EH (cell line): ENCODE measurements at places on chromosomes 12 and 14.

DNA sequence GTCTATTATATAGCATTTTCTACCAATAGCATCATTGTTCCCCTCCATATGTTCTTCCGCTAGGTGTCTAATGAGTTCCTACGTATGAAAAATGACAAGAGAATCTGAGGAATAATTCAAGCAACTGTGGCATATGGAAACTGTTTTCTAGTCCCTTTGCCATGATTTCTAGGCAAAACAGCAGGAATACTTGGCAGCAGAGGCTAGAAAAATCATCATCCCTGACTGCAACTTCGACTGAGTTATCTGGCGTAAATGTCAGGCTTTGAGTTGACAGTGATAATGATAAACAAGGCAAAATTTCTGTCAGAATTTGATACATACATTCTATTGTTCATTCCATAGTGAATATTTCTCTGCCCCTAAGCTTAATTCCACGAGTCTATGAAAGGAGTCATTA, 572.8 kb upstream of the USP15 start:
- DNase-seq = no peak

DNA sequence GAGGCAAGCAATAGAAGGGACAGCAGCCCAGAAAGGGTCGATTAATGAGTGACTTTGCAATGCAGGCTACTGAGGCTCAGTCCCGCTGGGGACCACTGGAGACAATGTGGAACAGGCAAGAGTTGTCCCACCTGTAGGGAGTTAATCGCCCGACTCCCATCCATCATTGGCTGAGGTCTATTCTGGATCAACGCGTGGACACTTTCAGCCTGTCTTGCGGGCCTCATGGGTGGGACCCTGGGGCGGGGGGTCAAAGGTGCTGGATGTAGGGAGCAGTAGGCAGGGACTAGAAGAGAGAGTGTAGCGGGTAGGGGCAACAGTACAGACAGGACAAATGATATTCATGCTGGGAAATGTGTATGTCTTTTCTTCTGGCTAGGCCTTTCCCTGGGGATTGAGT, 6.1 kb downstream of the IFI27L2 start:
- DNase-seq = no peak

DNA sequence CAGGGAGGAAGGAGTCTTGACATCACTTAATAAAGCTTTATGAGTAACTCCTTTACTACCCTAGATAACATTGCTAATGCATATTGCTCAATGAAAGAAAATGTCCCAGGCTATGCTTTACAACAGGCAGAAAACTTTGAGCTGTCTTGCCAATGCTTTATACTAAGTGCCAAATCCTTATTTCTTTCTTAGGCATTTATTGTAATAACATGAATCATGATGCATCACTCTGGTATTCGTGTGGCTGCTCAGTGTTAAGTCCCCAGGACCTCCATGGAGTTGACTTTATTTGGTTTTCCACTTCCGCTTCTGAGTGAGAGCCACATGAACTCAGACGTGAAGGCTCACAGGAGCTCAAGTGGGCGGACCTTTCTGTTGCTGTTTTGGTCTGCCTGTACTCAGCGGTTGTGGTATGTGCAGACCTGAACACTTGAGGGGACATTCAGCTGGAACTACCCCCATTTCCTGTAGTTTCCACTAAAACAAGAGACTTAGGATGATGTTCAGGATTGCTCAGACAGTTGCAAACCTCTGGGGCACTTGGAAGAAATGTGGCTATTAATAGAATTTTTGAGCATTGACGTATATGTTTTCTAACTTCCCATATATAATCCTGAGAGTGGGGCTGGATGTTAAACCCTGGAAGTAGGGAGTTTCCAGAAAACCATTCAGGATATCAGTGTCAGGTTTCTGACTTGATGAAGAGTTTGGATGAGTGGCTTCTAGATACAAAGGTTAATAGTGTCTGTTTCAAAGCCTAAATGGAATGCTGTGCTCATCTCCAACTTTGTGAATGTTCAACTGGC, 258.6 kb downstream of the MSRB3 start:
- peak; percentile 100 for DNase-seq

DNA sequence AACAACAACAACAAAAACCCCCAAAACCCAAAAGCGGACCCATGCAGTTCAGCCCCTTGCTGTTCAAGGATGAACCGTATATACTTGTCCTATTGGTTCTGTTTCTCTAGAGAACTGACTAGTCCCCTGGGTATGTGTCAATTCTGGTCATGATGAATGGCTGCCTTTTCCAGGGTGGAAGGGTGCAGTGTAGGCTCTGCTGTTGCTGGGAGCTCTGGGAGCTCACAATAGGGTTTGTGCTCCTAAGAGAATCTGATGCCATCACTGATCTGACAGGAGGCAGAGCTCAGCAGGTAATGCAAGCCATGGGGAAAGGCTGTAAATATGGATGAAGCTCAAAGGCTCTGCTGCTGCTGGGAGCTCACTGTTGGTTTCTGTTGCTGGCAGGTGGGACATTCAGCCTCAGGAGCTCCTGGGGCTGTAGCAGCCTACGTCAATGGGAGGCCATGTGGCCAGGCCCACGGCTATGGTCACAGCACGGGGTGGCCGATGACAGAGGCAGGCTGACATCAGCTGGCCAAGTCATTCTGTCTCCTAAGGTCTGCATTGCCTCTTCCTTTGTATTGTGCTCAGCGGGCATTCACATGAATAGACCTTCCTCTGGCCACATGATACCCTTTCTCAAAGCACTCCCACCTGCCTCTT, 37.9 kb downstream of the DLK1 start:
- no peak for DNase-seq

GRCh38 chr12:95218150-95219133, 835 bp downstream of the VEZT start:
- DNase-seq = peak; percentile 79

DNA sequence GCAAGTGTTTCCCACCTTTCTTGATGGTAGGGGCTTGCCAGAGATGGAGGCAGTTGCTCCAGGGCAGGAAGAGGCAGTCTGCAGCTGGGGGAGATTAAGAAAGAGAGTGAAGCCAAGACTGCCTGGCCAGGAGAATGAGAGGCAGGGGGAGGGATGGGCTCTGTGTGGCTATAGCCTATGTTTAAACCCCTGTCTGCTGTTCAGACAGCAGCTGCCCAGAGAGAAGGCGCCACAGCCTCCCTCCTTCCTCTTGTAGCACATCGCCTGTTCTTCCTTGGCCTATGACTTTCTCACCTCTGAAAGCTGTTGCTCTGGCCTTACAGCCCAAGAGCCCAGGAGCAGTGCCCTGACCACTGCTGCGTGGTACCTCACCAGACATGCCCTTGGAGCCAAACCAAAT, 61.7 kb downstream of the EMP1 start:
- DNase-seq = no peak

- no peak for DNase-seq
Observed at GRCh38 chr14:70320294-70320693, 39.2 kb downstream of the COX16 start.

- DNase-seq = no peak
Observed at GRCh38 chr14:21229821-21230220, 39.4 kb downstream of the HNRNPC start.

DNA sequence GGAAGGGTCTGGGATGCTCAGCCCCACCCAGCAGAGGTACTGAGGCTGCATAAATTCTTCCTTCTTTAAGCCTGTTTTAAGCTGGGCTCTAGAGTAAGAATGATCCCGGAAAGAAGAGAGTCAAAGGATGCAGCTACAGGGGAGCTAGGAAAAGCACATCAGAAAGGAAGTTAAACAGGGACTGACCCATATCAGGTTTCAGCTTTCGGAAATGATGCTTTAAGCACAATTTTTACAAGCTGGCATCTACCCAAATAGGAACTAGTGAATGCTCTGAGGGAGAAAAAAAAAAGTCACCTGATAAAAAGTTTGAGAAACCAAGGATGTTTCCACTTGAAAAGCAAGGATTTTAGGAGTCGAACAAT, 22.0 kb downstream of the TSPAN8 start:
- no peak for DNase-seq

- no peak for DNase-seq
Observed at GRCh38 chr14:24870949-24871701, 178.8 kb downstream of the STXBP6 start.

- no peak for DNase-seq
Observed at GRCh38 chr12:24864796-24865125, 84.1 kb downstream of the BCAT1 start.

DNA sequence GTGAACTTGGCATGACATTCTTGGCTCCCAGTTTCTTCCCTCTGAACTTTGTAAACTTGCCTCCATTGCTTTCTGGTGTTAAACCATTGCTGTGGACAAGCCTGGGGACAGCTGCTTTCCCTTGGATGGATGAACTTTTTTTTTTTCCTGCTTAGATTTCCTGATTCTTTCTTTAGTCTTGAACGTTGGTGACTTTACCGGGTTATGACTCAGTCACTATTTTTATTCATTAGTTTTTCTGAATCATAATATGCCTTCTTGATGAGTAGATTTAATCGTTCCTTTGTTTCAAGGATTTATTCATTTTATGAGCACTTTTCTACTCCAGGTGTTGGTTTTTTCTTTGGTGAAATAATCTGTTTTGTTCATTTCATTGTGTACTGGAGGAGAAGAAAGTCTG, 155.0 kb upstream of the RTL1 start:
- DNase-seq = peak; percentile 62

GRCh38 chr12:39605501-39605900, 14.1 kb downstream of the ABCD2 start:
- no peak for DNase-seq

DNA sequence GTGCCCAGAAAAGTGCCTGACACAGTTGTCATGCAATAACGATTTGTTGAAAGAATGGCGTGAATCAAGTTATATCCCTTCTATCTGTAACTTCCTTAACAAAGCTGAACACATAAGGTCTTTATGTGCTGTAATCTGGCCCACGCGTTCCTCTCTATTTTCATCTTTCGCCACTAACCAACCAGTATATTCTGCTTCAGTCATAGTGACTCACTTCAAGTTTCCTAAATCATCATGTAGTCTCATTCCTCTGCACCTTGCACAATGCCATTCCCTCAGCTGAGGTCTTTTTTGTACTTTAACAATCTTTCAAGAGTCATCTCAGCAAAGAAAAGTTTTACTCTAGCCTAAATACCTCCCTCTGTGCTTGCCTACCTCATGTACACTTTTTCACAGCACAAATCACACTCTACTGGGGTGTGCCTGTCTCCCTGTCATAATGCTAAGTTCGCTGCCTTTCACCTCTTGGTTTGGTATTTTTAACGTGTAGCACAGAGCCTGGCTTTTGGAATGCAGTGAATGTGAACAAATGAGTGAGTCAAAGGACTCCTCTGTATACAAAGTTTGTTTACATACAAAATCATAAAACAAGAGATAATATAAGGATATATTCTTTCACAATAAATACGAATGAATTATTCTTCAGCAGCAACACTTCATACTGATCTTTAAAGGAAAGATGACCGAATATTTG, 2.9 kb upstream of the CMAS start:
- peak; percentile 26 for DNase-seq

- DNase-seq = peak; percentile 76
Observed at GRCh38 chr14:35406506-35407305, 2.2 kb upstream of the NFKBIA start.

- no peak for DNase-seq
Observed at GRCh38 chr14:51677738-51678137, 26.0 kb downstream of the FRMD6 start.

DNA sequence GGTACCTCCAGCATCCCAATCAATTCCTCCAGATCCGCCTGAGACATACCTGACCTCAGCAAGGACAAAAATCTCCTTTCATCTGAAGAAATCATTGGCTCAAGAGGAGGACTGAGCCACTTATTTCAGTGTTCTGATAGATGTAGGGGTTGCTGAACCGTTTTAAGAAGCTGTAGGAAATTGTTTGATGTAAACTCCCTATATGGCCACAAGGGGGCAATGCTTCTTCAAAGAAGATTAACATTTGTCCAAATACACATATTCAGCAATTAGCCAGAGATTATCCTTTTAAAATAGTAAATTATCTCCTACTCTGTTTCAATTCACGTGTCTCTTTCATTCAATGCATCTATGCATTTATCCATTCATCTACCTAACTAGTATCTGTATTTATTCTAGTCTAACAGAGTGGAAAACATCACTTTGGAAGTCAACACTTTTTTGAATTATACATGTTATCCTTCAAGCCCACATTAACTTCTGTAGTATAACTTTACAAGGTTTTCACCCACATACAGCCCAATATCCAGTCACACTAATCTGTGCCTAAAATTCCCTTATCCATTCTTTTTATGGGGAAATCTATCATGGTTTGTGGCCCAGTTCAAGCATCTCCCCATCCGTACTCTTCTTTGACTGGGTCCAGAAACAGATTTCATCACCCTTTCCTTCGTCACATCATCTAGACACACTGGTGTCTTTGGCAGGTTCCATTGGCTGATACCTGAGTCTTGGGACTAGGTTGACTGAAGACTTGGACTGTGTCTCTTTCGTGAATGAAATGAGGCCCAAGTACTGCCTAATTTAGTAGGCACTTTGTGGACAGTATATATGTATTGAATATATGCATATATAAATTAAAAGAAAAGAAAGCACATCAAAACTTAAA, 411.0 kb upstream of the OR4E1 start:
- peak; percentile 34 for DNase-seq

DNA sequence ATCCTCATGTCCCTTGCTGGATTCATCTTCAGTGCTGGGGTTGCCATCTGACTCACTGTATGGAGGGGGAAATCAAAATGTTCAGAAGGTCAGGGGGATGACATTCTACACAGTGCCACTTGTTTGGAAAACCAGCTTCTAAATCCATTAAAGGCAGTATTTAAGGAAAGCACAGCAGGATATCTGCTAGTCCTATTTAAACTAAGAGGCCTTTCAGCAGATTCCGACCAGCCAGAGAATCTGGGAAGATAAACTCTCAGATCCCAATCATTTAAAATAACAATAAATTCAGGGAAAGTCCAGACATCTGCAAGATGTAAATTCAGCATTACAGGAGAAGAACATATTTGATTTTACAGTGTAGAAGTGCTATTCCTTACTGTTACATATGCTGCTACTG, 3.8 kb downstream of the SIX4 start:
- DNase-seq = peak; percentile 26

DNA sequence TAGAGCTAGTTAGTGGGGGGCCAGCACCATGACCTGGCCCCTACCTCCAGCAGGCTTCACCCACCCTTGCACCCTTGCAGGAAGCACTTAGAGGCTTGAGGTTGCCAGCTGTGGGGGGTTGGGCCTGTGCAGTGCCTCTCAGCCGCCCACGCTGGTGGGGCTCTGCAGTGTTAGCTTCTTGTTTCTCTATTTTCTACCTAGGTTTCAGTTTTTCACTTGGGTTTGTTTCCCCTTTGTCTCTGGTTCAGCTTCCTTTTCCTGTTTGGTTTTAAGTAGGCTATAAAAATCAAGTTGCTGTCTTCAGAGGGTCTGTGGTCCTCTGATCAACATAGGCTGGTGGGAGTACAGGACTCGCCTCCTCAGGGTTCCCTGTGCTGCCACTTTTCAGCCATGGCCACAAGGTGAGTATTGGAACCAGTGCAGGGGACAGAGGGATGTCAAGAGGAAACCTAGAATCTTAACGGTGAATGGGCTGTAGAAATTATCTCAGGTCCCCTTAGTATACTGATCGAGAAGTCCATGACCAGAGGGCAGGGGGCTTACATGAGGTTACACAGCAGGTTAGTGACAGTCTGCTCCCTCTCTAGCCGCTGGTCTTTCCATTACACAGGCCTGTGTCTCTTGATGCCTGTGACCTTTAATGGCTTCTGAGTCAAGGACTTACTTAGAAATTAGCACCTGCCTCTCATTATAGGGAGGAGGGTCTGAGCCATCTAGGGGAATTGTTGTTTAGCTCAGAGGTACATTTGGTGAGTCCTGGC, at the start of gene EVL:
EVL (plus strand) TSS at position 312 of the 761 bp plus-strand sequence; CDS start at position 391, 79 bp downstream.
- no peak for DNase-seq
